ENCODE measurements at places on chromosomes 6 and 20.

GRCh38 chr20:62584671-62585460 lies 57.4 kb upstream of the SLCO4A1 start:
- no peak overlapping the region for H3K27ac ChIP-seq
- no peak for DNase-seq
- H3K4me1 ChIP-seq, result peaks cover 20% of the 10 kb centered on the region
- H3K4me3 ChIP-seq, result no peak overlapping the region
- peaks cover 45% of the 10 kb centered on the region for H3K27me3 ChIP-seq
- no peaks in the 10 kb centered on the region for H3K36me3 ChIP-seq

DNA sequence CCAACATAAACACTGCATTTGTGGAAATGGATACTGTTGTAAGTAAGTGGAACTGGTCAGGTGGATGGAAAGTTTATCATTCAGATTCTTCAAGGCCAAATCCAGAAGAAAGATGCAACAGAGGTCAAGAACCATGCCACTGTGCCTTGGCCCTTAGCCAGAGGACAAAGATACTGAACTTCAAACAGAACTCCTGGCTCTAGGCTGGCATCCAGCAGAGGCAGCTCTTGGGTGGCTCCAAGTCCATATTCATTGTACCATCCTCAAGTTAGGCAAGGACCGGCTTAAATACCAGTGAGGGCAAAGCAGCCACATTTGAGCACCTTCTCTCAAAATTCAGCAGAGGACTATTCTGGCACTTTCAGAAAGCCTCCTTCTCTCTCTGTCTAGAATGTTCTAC lies 53.2 kb downstream of the DNAAF9 start:
- H3K27ac ChIP-seq, result no peak overlapping the region
- DNase-seq, result no peak
- H3K27me3 ChIP-seq, result no peaks in the 10 kb centered on the region
- H3K36me3 ChIP-seq, result no peaks in the 10 kb centered on the region

GRCh38 chr6:34140075-34140474 lies 5.8 kb downstream of the GRM4 start:
- no peaks in the 10 kb centered on the region for H3K36me3 ChIP-seq
- H3K27ac ChIP-seq, result no peak overlapping the region
- H3K4me3 ChIP-seq, result no peak overlapping the region
- no peak for DNase-seq
- H3K4me1 ChIP-seq, result peaks cover 21% of the 10 kb centered on the region

GRCh38 chr20:25233016-25233772 lies 14.7 kb upstream of the PYGB start:
- H3K4me1 ChIP-seq, result peaks cover 19% of the 10 kb centered on the region
- H3K36me3 ChIP-seq, result peaks cover 9% of the 10 kb centered on the region
- DNase-seq, result no peak

- no peak overlapping the region for H3K27ac ChIP-seq
- H3K4me3 ChIP-seq, result no peak overlapping the region
- no peaks in the 10 kb centered on the region for H3K36me3 ChIP-seq
- DNase-seq, result no peak
Observed at GRCh38 chr6:90362318-90362717, 65.7 kb upstream of the BACH2 start.

GRCh38 chr6:33508935-33509926 lies 54.9 kb downstream of the ZBTB9 start:
- H3K4me1 ChIP-seq, result peaks cover 11% of the 10 kb centered on the region
- H3K27ac ChIP-seq, result no peak overlapping the region
- no peak for DNase-seq
- H3K27me3 ChIP-seq, result peaks cover 20% of the 10 kb centered on the region
- H3K4me3 ChIP-seq, result no peak overlapping the region

DNA sequence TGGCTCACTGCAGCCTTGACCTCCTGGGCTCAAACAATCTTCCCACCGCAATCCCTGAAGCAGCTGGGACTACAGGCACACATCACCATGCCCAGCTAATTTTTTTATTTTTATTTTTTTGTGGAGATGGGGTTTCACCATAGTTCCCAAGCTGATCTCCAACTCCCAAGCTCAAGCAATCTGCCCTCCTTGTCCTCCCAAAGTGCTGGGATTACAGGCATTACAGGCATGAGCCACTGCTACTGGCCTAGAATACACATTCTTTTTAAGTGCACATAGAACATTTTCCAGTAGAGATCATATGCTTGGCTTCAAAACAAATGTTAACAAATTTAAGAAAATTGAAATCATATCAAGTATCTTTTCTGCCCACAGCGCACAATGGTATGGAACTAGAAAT lies 176.8 kb upstream of the MARCKS start:
- no peaks in the 10 kb centered on the region for H3K36me3 ChIP-seq
- no peaks in the 10 kb centered on the region for H3K27me3 ChIP-seq
- H3K4me1 ChIP-seq, result peaks cover 22% of the 10 kb centered on the region
- no peak overlapping the region for H3K27ac ChIP-seq
- DNase-seq, result no peak

Data from stimulated activated naive B cell treated with anti-CD40 and anti-IgM and Interleukin-4, amounts not matched to agents 10 μg/mL and 1 μg/mL and 100 μg/mL, for 72 hours (primary cell).